ENCODE measurements at places on chromosomes 3 and 15. TPM values are rescaled to one million over a fixed set of nuclear protein-coding genes. Genes with fewer than 3 reads are reported as not detected.

IL17RD gene
- total RNA-seq: 1.8 TPM

C3orf85 gene
- total RNA-seq: not detected

SLC24A5 gene
- total RNA-seq: not detected

NEK4 gene
- 14.3 TPM for total RNA-seq

DISP2 gene
- total RNA-seq: 1.3 TPM

EFL1 gene
- 23.2 TPM for total RNA-seq

TLR9 gene
- not detected for total RNA-seq

MESP1 gene
- 1.1 TPM for total RNA-seq

All from A549 treated with ZK216348 at 1 μM for 4 hours (cell line).